ENCODE measurements at places on chromosomes 4 and X.

DNA sequence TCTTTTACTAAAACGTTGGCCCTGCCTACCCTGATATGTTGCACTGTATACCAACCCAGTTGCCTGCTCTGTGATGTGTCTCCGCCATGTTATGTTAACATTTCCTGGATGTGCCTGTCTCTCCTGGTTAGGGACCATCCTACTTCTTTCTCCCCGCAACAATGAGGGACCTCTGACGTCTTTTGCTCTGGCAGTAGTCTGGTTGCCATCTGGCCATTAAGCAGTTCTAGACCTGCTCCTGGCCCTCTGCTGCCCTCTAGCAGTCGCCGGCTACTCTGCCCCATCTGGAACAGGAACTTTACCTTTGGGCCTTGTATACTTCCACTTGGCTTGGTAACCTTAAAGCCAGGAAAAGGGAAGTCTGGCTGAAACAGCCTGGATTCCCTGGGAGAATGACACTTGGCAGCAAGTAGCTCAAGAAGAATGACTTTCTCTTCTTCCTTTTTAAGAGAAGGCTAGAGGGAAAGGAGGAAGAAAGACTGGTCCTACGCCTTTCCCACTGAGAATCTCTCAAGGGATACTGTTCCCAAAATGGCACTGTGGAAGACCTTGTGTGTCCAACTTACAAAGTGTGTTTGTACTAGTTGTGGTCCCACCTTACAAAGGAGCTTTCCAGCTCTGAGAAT, 63.5 kb downstream of the GPC3 start:
- DNase-seq = no peak

- no peak for DNase-seq
These were observed 167.9 kb downstream of the FBXW7 start for GRCh38 chr4:152368001-152368400.

DNA sequence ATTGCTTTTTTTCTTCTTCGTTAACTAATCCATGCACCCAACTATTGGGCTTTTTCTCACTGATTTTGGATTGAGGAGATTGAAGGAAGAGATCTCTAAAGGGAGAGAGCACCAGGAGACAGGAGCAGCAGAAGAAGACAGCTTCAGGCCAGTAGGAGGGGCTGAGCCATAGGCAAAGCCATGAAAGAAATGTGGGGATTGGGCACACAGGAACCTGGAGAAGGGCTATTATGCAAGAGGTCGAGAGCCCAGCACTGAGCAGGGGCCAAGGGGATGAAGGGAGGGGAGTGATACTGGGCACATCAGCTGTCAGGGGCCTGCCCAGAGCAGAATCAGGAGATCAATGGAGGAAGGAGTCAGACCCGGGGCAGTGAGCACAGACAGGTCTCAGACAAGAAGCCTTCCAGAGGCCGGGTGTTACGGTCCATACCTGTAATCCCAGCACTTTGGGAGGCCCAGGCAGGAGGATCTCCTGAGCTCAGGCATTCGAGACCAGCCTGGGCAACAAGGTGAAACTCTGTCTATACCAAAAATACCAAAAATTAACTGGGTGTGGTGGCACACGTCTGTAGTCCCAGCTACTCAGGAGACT, 140.9 kb downstream of the BCOR start:
- DNase-seq = no peak

GRCh38 chr4:5747738-5748375, 36.9 kb downstream of the EVC start:
- no peak for DNase-seq

DNA sequence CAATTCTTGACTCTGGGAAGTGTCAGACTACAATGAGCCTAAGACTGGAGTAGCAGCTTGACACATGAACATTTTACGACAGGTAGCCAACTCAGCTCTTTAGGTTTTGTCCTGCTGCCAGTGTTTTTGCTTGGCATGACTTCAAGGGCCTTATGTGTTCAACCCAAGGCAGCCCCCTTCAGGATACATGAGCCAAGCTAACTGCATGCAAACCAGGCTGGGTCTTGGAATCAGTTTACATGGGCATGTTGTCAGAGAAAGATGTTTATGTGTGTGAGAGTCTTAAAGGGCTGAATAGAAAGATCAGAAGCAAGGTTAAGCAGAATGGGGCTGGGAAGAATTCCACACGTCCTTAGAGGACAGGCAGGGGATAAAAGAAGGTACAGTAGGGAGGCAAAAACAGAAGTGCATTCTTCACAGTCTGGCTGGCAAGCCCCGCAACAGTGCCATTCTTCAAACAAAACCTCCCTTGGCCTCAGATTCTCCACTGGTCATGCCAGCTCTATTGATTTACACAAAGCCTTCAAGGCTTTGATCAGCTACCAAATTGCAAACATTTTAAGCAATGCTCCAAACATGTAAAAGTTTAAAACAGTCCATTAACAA, 97.3 kb downstream of the NKX6-1 start:
- no peak for DNase-seq

- no peak for DNase-seq
These were observed 47.7 kb downstream of the EVC start for GRCh38 chr4:5758741-5759140.

DNA sequence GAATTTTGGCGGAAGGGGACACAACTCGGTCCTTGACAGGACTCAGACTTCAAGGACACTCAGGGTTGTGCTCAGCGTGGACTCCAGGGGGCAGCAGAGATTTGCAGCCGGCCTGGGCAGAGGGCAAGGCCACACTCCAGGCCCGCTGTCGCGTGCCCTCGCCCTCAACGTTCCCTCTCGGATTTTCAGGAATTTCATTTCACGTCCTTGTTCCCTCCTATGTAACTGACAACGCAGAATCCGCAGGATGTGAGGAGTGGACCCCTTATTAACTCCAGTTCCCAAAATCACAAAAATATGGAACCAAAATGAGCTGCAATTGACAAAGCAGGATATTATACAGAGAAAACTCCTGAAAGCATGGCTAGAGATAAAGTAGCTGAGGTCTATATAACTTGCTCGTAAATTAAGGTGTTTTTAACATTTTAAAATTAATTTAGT, 21.0 kb upstream of the DCTD start:
- DNase-seq = peak; percentile 32

GRCh38 chr4:183180621-183181020, 81.6 kb downstream of the WWC2 start:
- no peak for DNase-seq

DNA sequence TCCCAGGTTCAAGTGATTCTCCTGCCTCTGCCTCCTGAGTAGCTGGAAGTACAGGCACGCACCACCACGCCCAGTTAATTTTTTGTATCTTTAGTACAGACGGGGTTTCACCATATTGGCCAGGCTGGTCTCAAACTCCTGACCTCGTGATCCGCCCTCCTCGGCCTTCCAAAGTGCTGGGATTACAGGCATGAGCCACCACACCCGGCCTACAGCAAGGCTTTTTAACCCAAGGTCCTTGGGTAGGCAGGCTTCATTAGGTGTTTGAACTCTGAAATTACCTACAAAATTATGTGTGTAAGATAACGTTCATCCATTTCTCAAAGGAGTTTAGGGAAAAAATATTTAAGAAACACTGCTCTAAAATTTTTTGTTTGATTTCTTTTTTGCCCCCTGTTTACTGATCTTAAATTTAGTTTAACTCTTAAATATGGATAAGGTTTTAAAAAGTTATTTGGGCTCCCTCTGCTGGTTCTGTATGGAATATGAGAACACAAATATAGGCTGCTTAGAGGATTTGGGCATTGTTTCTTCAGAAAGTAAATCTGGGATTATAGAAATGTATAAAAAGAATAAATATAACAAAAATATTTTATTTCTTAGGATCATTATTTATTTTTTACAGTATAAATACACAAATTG, 92.8 kb downstream of the CBR4 start:
- no peak for DNase-seq

GRCh38 chr4:184416913-184417734, 57.2 kb downstream of the IRF2 start:
- DNase-seq = no peak

- DNase-seq = no peak
These were observed 1050.0 kb upstream of the INTU start for GRCh38 chr4:126582737-126583136.

GRCh38 chrX:130887376-130887775, 15.6 kb downstream of the ENOX2 start:
- no peak for DNase-seq

DNA sequence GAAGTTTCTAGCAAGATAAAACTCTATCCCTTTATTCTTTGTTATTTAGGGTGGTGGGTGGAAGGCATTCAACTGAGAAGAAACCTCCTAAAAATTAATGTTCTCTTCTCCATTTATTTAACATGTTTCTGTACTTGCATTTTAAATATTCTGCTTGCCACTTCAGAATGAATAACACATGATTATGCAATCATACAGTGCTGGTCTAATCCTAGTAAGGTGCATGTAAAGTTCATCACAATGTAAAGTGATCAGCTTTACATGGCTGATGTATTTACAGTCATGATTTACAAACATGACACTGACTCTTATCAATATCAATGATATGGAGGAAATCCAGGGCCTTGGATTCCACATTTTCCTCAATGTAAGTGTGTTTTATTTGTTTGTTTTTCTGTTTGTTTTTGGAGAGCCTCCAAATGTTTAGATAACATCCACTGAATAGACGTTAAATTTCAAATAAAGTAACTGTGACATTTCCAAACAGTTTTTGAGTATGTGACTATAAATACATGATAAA, 342.1 kb upstream of the CTSO start:
- DNase-seq = no peak

- DNase-seq = no peak
These were observed 44.8 kb downstream of the PJA1 start for GRCh38 chrX:69120476-69120875.

DNA sequence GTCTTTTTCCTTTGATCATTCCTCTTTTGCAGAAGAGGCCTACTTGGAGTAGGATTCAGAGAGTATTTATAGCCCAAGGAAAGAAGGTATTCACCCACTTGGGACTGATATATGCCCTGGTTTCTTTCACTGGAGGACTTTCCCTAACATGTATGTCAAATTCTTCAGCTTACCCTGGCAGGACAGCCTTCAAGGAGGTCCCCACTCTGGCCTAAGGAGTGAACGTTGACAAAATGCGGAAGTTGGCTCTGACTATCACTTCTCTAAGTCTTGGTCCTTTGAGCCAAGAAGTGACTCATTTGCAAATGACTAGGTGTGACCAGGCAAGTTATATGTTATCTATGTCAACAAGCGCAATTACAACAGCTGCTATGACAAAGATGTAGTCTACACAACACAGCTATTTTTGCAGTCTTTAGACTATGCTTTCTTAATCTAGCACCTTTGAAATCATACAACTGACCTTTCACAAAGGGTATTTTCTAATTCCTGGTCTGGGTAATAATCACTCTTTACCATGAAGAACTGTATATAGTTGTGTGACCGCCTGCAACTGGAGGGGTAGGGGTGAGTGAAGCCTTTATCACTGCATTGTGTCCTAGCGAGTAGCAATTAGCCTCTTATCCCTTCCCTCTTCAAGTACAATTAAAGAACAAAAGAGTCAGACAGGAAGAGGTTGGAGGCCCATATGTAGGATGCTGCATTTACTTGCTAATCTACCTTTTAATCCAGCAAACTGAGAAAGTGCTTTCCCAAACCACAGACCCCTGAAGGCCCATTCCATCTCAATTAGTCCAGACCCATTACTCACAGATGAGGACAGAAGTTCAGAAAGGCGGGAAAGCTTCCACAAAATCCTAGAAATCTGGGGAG, 50.1 kb downstream of the RASGEF1B start:
- no peak for DNase-seq

DNA sequence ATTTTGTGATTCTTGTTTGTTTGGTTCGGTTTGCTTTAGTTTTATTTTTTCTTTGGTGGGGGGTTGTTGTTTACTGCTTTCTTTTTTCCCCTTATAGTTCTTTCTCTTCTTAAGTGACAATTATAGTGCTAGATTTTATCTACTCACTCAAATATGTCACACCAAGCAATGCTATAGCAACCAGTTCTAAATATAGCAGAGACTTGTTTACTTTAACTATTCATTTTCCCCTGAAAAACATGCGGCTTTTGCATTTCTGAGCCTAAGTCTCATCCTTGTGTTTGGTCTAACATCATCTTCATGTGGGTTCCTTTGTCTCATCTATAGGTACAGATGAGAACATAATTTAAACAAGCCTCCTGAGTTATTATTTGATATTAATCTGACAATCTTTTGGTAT, 676.6 kb downstream of the FAT4 start:
- no peak for DNase-seq

- no peak for DNase-seq
These were observed 647.4 kb upstream of the GALNT7 start for GRCh38 chr4:172521248-172521647.

DNA sequence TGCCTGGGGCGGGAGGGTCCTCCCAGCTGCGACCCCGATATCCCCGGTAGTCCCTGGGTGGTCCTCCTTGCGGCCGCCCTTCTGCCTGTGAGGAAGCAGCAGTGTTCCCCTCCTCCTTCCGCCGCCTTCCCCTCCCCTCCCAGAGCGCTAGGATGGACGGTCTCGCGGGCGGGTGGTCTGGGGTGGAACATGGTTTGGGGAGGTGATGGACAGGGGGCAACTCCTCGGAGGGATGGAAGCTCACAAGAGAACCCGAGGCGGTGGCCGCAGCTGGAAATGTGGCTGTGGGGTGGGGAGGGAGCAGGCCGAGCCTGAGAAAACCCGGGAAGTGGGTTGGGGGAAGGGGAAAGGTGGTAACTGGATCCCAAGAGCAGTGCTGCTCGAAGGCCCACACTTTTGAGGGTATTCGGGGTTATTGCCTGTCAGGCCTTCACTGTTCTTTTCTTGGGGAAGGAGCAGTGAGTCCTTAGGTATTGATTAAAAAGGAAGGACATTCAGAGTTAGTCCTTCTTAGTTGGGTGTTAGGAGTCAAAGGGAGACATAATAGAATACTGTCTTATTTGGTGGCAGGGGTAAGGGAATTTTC, 581 bp downstream of the UBE2K start:
- no peak for DNase-seq

DNA sequence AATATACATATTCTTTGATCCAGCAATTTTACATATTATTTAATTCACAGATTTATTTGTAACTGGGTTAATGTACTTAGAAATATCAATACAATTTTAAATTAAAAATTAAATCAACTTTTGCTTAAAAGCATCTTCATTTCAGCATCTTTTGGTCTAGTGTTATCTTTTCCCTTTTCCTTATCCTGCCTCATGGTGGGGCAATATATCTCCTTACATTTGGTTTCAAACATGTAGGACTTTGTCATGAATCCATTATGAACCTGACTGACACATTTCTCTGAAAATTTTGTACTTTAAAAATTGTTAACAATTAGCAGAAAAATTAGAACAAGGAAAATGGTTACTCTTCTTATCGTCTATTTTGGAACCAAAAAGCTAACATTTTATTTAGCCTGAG, 42.8 kb upstream of the ANK2 start:
- no peak for DNase-seq

GRCh38 chr4:101669832-101670188, 120.7 kb upstream of the BANK1 start:
- DNase-seq = no peak

Measured in stimulated activated CD8-positive, alpha-beta memory T cell treated with anti-CD3 and anti-CD28 coated beads, Interleukin-15, amount 100 ng/mL, for 24 hours (primary cell).